ACHN (cell line): ENCODE measurements at places on chromosomes 1 and 21.

DNA sequence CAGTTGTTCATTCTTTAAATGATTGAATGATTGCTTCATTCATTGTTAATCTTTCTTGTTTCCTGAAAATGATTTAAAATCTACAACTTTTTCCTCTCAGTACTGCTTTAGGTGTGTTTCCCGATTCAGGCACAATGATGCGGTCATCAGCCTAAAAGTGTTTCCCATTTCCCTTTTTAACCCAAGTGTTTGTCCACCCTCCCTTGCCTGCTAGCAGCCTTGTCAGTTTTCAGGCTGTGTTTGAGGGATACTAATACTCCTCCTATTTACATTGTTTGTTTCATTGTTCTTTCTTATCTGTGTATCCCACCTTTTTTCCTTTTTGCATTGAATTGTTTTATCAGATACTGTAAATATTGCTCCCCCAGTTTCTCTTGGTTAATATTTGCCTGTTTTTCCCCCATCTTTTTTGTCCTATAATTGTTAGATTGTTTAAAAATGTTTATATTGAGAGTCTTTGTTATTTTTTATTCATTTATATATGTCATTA, 131.1 kb downstream of the KIAA0319L start:
- no peak for DNase-seq

- peak; percentile 47 for DNase-seq
Observed at GRCh38 chr1:222095606-222096475, 354.0 kb upstream of the DUSP10 start.

- no peak for DNase-seq
Observed at GRCh38 chr1:4665456-4665855, 11.0 kb downstream of the AJAP1 start.

- no peak for DNase-seq
Observed at GRCh38 chr1:108050158-108050557, 85.2 kb upstream of the VAV3 start.

GRCh38 chr1:21904704-21905520, 32.2 kb downstream of the HSPG2 start:
- DNase-seq, result no peak

- DNase-seq, result peak; percentile 48
Observed at GRCh38 chr1:206556750-206557635, 49.7 kb downstream of the RASSF5 start.

DNA sequence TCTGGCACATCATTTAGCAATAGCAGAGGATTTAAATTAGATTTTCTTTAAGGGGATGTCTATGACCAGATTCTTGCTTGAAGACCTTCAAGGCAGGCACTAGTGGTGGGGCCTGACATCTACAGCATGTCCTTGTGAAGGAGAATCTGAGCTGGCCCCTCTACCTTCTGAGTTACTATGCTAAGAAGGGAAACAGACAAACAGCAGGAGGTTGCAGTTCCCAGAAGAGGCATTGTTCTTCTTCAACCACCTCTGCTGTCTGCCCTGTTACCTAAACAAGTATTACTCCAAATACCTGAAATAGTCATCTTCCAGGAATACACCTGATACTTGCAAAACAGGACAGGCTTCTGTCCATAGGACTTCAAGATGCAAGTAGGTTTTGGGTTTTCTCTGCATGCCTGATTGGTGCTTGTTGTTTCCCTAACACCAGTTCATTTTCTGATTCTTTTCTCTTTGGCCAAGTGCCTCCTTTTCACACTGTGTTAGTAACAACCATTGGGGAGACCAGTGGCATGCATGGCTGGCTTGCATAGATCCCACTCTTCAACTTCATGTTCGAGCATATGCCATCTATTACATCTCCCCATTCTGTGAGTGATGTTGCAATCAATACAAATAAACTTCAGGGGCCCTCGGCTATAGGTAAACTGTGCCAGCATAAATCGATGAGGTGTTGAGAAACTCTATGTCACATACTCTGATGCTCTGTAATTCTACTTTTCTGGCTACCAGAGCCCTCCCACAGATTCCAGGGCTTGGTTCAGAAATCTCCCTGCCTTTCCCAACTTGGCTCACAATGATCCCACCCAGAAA, 93.0 kb upstream of the DUSP10 start:
- no peak for DNase-seq
